Activated CD4-positive, alpha-beta T cell treated with anti-CD3 and anti-CD28 coated beads, Interleukin-10, Interleukin-2, amounts not matched to agents 100 ng/mL and 50 ng/mL, durations not matched to agents 16 hours and 8 hours (primary cell): ENCODE measurements at places on chromosomes 1 and 21.

- DNase-seq = no peak
These were observed 25.6 kb upstream of the GUCA2A start for GRCh38 chr1:42189931-42190853.

DNA sequence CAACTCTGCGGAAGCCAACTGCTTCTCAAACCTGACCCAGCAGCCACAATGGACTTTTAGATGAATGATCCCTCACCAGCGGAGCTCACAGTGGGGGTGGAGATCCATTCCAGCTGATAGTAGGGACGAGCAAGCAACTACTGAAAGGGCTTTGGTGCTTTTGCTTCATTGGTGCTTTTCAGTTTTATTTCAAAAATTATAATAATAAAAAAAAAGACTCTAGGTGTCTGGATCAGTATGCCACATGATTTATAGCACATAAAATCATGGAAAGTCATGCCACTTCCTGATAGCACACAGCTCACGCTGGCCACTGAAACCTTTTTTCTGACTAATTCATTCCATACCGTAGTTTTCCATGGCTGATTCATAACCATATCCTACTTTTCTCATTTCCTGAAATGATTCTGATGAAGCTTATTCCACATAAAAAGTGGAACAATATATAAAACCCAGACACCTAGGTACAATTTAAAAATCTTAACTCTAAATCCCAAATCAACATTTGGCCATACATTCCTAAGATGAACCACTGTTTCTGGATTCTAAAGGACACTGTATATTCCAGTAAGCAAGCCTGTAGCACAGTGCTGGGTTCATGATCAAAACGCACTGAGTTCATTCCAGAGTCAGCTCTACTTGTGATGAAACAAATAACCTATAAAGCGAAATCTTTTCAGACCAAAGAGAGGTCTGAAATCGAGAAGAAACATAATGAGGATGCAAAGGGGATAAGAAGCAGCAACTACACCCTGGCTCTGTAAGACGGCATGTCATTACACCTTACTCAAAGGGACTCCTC, 41.3 kb upstream of the KCNE1 start:
- DNase-seq = no peak

- DNase-seq = peak; percentile 83
These were observed 73.2 kb upstream of the CNIH3 start for GRCh38 chr1:224542783-224543440.

DNA sequence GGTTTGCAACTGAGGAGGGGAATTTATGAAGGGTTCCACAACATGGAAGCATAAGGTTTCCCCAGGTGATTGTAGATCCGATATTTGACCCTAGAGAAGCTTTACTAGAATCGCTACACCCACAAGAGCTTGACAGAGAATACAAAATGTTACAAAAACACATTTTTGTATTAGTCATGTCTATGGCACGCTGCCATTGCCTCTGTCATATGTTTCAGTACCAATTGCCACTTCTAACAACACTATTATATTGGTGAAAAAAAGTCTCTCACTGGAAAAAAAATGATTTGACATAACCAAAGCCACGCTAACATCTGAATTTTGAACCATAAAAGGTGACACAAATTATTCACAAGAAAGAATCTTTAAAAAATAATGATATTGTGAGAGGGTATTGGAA, 214.5 kb downstream of the KCNT2 start:
- DNase-seq = no peak

- no peak for DNase-seq
These were observed 119.4 kb upstream of the F3 start for GRCh38 chr1:94660994-94661393.

- DNase-seq = no peak
These were observed 30.6 kb upstream of the KCNE2 start for GRCh38 chr21:34333121-34333739.
